ENCODE measurements at places on chromosomes 13 and 19.

- peak; percentile 62 for DNase-seq
Observed at GRCh38 chr19:928471-929202, 2.8 kb downstream of the ARID3A start.

DNA sequence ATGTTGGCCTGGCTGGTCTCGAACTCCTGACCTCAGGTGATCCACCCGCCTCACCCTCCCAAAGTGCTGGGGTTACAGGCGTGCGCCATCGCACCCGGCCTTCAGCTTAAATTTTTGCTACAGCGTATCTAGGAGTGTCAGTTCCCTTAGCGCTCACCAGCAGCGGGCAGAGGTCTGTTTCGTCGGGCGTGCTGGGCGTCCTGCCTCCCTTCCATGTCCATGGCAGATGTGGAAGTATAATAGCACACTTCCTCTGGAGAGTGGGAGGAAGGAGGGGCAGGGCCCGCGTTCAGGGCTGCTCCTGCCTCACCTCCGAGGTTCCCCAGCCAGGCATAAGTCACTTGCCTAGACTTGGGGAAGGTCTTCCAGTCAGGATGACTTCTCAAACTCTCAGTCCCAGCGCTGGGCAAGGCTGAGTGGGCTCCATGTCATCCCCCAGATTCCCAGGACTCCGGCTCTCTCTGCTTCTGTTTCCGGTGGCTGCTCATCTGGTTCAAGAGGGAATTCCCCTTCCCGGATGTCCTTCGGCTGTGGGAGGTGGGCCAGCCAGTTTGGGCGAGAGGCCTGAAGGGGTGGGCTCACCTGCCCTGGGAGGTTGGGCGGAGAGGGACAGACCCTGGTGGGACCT is 9.5 kb downstream of the IL4I1 start:
- no peak for DNase-seq

- DNase-seq = no peak
Observed at GRCh38 chr13:106010836-106011235, 524.6 kb downstream of the EFNB2 start.

GRCh38 chr19:4795400-4795799 is 3.9 kb downstream of the FEM1A start:
- no peak for DNase-seq

- peak; percentile 47 for DNase-seq
Observed at GRCh38 chr13:113746143-113746525, 12.9 kb upstream of the TMEM255B start.

GRCh38 chr19:5991244-5991838 is 13.4 kb upstream of the RANBP3 start:
- no peak for DNase-seq

GRCh38 chr19:58531034-58531840 is 11.6 kb upstream of the ZBTB45 start:
- DNase-seq = no peak

- no peak for DNase-seq
Observed at GRCh38 chr13:20714161-20714560, 10.7 kb downstream of the IL17D start.

- DNase-seq = no peak
Observed at GRCh38 chr19:14096272-14096992, 5.9 kb upstream of the SAMD1 start.

GRCh38 chr19:31338069-31338776 is 11.0 kb downstream of the TSHZ3 start:
- DNase-seq = peak; percentile 78

All from WERI-Rb-1 (cell line).